ENCODE measurements at places on chromosomes 12 and 14.

- no peak for DNase-seq
These were observed 65.1 kb upstream of the CPM start for GRCh38 chr12:68998041-68998440.

- DNase-seq = peak; percentile 79
These were observed at the start of gene KCNA5 for GRCh38 chr12:5043589-5044419. Gene KCNA5 (plus strand): TSS chr12:5043879. CDS start chr12:5044148, 269 bp downstream.

GRCh38 chr12:41968599-41968998, 176.1 kb downstream of the GXYLT1 start:
- DNase-seq = no peak

GRCh38 chr14:74261288-74261687, 22.0 kb downstream of the VSX2 start:
- DNase-seq = no peak

GRCh38 chr12:124397807-124398577, 103.1 kb downstream of the RFLNA start:
- DNase-seq = no peak

- no peak for DNase-seq
These were observed 85.1 kb downstream of the DRAM1 start for GRCh38 chr12:101962486-101962885.

DNA sequence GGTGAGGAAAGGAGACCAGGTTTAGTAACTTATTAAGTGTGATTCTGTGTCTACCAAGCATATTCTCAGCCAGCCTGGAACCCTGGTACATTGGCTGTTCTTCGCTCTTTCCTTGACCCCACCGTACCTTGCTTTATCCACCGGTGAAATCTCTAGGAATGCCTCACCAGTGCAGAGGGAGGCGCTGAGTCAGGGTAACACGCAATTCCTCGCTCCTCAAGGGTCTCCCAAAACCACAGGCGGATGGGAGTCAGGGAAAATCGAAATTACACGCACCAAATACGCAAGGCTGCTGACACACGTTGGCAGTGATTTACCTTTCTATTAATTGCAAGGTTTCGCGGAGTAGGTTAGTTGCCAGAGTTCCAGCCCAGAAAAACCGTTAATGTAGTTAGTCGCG, 845 bp downstream of the L3HYPDH start:
- DNase-seq = peak; percentile 45

- no peak for DNase-seq
These were observed 2.0 kb upstream of the NECAP1 start for GRCh38 chr12:8080120-8080519.

Measured in left hindlimb (tissue), 1 donor.